ENCODE measurements at places on chromosomes 3 and 15. TPM values are rescaled to one million over a fixed set of nuclear protein-coding genes. Genes with fewer than 3 reads are reported as not detected.

DNA sequence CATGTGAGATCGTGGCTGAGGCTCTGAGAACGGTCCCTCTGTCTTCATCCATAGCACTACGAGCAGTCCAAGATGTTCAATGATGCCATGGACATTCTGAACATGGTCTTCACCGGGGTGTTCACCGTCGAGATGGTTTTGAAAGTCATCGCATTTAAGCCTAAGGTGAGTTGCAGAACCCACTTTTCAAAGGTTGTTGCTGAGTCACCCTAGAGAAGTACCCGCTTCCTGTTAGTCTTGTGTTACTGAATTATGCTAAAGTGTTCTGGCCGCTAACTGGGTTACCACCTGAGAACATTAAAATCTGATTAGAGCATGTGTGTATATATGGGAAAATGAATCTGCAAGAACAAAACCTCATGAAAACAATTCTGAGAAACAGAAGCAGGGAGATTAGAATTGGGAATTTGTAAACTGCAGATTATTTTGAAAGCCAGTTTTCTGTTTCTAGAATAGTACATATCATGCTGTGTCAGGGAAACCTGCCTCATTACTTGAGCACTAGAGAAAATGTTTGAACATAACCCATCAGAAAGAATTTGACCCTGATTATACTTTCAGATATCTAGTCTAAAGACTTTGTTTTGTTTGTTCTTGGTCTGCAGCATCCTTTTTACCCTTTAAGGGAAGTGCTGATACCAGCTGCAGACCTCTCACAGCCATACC, 92.6 kb downstream of the CHDH start:
- DNase-seq, result no peak

DNA sequence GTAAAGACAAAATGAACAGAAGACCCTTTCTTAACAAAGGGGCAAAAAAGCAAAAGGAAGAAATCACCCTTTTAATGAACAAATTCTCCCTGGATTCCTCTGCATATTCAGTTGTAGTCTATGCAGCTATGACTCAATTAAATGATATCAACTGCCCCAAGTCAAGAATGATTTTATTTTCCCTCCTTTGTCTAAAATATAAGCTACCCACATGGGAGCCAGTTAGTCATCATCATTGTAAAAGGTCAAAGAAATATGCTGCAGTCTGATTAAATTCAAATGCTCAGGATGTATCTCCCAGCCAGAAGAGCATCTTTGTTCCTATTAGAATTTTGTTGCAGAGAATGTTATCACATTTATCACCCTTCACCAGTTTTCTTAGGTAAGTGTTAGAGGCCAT, 84.0 kb downstream of the SST start:
- DNase-seq, result no peak

DNA sequence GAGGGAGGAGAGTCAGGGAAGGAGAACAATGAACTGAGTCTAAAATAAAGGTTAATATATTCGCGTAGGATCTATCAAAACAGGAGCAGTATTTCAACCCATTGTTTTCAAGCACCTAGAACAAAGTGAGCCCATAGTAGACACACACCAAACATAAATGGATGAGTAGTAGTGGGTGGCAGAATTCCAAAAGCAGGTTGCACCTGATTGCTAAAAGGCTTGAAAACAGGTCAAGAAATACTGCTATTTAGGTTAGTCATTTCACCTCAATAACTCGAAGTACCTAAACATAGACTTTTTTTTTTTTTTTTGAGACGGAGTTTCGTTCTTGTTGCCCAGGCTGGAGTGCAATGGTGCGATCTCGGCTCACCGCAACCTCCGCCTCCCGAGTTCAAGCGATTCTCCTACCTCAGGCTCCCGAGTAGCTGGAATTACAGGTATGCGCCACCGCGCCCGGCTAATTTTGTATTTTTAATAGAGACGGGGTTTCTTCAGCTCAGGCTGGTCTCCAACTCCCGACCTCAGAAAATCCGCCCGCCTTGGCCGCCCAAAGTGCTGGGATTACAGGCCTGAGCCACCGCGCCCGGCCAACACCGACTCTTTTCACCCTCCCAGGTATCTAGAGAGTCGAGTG, 855 bp upstream of the ABHD5 start:
- DNase-seq, result no peak

- no peak for DNase-seq
Observed at GRCh38 chr15:75640483-75641178, 607 bp upstream of the IMP3 start.

- DNase-seq, result no peak
Observed at GRCh38 chr3:42159706-42160472, 68.7 kb downstream of the TRAK1 start.

DNA sequence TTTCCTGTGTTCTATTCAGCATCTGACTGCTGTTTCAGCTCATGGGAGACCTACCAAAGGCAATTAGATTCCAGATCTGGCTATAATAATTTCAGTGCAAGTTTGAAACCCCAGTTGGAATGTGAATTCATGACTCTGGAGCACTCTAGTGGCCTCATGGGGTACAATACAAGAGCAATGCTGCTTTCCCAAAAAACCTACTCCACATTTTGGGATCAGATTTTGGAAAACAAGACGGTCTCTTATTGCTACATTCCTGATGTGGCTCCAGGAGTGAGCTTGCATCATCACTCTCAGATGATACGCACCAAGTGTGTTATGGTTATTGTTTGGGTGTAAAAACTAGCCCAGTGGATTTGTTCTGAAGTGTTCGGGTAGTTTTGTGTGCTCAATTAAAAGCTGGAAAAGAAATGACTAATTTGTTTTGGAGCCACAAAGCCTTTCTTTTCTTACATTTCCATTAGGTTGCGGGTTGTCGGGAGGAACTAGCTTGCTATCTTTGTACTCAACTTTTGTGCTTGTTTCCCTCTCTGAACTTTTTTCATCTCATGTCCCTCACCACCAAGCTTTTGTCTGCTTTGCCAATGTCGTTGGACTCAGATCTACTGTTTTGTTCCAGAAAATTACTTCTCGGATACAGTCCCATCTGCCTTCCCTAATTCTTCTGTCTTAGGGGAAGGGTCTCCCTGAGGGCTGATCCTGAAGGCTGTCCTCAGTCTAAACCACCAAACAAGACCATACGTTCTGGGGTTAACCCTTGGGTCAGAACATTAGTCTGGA, 272.1 kb downstream of the BBX start:
- no peak for DNase-seq

- DNase-seq, result no peak
Observed at GRCh38 chr3:48928679-48929078, 10.0 kb downstream of the ARIH2 start.

- DNase-seq, result no peak
Observed at GRCh38 chr15:78991476-78991875, 46.6 kb upstream of the CTSH start.

DNA sequence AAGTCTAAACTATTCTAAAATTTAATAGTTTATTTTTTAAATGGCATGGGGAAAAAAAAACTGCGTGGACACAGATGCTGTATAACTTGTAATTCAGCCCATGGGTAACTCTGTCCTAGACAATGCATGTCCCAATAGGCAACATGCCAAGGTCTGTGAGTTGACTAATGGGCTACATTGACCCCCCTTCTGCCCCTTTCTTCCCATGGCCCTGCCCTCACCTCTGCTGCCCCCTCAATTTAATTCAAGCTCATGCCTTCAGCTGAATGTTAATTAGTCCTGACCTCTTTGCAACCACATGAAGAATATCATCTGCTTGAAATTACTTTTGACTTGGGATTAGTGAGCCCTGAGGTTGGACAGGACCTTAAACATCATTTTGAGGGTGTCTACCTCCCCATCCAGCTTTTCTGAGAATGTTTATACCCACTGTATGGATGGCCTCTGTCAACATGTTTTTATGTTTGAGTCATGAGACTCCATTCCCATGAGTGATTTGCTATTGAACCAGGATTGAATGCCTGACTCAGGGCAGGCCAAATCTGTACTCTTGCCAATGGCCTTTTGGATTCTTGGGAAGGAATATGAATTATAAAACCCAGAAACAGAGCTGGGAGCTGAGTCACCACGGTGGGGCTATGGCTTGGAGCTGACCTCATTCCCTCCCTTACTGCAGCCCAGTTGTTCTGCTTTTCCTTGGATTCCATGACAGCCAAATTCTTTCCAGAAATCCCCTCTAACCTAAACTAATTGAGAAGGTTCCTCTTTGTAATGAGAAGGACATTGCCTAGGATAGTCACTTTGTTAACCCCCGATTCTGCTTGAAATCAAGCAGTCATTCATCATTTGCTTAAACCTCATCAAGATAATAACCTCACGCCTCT, 33.5 kb upstream of the PDE8A start:
- no peak for DNase-seq

DNA sequence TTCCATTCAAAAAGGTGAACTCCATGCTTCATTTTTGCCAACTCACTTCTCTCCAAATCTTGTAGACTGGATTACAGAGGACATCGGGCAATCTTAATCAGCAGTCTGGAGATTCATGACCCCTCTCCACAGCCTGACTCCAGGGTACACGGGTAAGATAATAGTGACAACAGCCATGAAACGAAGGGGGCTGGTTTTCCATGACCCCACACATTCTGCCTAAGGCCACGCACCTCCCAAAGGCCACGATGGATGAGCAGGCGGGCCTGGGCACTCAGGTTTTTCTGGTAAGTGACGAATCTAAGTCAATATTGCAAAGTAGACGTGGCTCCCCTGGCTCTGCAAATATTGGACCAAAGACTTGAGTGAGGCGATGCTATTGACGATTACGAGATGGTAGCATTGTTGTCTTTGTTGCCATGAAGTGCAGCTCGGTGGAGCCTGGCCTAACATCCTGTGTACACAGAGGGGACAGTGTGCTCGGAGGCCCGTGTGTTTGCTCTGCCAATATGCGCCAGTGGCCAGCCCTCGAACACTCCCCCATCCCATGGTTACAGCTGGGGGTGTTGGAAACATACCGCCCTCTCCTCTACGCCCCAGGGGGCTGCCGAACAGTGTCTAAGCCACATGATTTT, 119.1 kb downstream of the OPA1 start:
- DNase-seq, result no peak

DNA sequence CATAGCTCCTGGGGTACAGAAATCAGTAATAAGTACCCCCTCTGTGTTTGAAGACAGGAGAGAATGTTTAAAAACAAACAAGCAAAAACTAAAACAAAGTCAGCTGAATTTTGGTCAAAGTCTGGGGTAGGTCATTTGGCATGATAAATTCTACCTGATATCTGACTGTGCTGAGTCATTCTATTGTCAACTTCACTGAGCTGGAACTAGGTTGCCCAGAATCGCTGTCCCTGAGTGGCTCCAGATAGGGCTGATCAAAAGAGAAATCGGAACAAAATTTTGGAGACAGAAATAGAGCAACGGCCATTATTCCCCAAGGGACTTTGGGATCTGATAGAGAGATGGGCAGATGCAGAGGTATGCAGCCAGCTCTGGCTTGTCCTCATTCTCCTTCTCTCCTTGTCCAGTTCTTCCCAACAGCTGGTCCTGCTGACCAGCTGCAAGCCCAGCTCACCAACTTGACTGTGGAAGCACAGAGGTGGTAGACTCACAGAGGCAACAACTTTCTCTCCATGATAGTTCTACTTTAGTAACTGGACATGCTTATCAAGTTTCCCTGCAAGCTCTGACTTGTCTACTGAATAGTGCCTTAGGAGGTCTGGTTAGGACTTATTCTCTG, 57.3 kb upstream of the MYRIP start:
- DNase-seq, result no peak

- no peak for DNase-seq
Observed at GRCh38 chr3:124463234-124463633, 267.0 kb upstream of the UMPS start.

DNA sequence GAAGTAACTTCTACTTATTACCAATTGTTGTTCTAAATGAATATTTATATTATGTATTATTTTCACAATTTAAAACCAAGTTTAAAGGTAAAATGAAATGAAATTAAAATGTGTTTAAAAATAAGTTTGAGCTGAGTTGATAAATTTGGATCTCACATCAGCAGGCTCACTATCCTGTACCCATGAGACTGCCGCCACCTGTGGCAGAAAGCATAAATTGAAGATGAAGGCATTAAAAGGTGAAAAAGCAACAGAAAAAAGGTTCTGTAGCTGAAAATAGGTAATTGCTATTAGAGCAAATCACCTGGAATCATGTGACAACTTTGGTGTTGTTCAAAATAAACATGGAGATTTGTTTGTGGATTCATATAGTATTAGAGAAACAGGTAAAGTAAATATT, 133.0 kb upstream of the CADM2 start:
- no peak for DNase-seq

DNA sequence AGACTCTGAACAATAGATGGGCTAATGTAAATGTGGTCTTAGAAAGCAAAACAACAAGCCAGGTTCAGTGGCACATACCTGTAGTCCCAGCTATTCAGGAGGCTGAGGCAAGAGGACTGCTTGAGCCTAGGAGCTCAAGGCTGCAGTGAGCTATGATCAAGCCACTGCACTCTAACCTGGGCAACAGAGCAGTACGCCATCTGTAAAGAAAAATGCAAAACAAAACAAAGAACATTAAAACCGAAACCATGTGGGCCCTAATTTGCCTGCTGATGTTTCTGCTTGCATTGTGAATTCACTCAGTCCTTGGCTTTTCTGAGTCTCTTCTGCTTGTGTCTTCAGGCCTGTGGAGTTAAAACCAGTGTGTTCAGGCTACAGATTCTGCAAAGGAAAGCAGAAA, 56.7 kb downstream of the CCNL1 start:
- DNase-seq, result no peak

DNA sequence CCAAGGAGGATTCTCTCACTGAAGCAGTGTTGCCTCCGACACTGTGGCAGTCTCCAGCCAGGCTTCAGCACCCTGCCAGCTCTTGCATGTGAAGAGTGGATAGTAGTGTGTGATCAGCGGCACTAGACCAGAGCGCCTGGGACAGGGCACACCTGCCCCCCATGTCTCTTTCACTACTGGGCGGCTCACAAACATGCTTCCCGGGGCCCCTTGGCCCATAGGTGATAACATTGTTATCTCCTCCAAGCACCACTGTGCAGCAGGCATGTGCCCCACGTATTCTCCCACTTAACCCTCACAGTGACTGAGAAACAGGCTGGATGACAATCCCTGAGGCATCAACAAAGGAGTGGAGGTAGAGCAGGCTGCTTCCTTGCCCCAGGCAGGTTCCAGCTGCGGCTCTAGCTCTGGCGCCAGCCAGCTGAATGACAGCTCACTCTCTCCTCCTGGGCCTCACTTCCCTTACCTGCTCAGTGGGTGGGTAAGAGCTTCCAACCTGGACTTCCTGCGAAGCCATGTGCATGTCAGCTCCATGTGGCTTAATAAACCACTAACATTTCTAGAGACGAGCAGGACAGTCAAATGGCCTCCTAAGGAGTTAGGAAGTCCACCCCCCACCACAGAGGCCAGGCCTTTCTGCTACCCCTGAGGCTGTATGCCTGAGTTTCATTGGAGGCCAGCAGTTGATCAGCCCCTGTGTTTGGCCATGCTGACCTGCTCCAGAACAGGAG, 37.8 kb downstream of the KLF13 start:
- no peak for DNase-seq

GRCh38 chr15:78399091-78399490, 38.9 kb upstream of the IREB2 start:
- DNase-seq, result no peak

Gene ISLR2
- not detected for total RNA-seq

Gene CTNNB1
- total RNA-seq, result 495 TPM

Gene ADPRH
- 15.0 TPM for total RNA-seq

Gene PARP15
- total RNA-seq, result 4.3 TPM

Gene PLA1A
- total RNA-seq, result 7.8 TPM

Gene CA12
- total RNA-seq, result 0.75 TPM

Gene ROPN1
- not detected for total RNA-seq
